Right atrium auricular region (tissue), 2 donors: ENCODE measurements at places on chromosomes 1 and 21. TPM values are rescaled to one million over a fixed set of nuclear protein-coding genes. Genes with fewer than 3 reads are reported as not detected.

DNA sequence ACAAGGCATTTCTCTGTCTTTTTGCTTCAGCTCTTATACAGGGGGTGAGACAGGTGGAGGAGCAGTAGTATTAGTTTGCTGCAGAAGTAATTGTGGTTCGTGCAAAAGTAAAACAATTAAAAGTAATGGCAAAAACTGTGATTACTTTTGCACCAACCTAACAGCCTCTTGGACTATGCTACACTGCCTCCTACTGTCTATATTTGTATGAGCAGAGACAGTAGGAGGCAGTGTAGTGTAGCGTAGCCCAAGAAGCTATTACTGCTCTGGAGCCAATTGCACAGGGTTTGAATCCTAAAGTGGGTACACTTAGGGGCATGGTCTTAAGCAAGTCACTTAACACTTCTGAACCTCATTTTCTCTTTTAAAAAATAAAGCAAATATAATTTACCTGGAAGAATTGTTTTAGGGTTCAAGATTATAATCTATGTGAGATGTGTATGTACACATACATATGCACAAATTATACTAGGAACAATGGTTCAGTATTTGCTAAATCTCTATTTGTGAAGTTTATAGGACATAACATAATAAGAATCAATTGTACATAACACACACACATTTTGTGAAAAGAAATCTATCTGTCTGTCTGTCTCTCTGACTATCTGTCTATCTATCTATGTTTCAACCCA, 103.8 kb downstream of the BRINP3 start:
- DNase-seq: no peak

- DNase-seq: no peak
Observed at GRCh38 chr1:115958866-115959265, 17.4 kb upstream of the SLC22A15 start.

DNA sequence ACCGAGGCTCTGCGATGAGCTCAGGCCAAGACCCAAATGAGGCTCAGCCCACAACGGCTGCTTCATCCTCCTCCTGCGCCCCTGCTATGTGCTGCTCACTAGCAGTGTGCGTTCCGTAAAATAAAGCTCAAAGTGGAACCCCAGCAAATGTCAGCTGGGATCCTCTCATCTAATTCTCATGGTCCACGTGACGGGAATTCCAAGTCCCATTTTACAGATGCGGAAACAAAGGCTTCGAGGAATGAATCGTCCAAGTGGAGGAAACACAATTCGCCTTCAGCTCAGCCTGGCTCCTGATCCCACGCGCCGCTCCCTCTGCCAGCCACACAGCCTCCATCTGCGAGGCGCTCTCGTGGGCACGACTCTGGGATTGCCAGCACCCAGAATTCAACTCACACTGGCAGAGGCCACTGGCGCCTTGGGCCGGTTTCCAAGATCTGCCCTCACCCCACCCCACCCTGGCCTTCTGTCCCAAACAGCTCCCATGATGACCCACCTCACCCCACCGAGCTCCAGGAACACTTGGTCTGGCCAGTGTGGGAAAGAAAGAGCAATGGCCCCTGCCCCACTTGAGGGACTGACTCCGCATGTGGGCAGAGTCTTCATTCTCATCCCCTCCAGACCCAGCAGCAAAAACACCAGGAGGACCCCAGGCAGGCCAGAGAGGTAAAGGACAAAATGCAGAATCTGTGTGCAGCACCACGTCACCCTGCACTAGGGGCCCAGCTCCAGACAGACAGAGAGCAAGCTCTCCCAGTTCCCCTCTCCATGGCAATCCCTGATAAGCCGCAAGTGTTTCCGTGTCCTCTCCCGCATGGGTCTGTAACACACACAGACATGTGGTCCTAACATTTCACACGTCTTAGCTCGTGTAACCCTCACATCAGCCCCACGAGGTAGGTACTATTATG, 10.5 kb downstream of the CASZ1 start:
- DNase-seq: no peak

GRCh38 chr1:25527946-25528595, 15.3 kb upstream of the LDLRAP1 start:
- DNase-seq: no peak

TRIM46 gene
- total RNA-seq: not detected

ERICH3 gene
- total RNA-seq: 0.07 TPM
